ENCODE measurements at places on chromosomes 5 and 9.

- DNase-seq: peak; percentile 36
These were observed 20.6 kb downstream of the TPPP start for GRCh38 chr5:672329-673160.

DNA sequence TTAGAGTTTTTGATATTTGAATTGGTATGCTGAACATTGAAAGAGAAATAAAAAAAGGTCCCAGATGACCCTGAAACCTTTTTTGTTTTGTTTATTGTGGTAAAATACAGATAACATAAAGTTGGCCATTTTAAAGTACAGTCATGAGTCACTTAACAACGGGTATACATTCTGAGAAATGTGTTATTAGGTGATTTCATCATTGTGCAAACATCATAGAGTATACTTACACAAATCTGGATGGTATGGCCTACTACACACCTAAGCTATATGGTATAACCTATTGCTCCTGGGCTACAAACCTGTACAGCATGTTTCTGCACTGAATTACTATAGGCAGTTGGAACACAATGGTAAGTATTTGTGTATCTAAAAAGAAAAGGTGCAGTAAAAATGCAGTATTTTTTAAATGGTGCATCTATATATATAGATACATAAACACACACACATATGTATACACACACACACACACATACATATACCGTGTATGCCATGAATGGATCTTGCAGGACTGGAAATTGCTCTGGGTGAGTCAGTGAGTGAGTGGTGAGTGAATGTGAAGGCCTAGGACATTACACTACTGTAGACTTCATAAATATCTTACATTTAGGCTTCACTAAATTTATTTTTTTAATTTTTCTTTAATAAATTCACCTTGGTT, 31.0 kb downstream of the TTC1 start:
- DNase-seq: no peak

DNA sequence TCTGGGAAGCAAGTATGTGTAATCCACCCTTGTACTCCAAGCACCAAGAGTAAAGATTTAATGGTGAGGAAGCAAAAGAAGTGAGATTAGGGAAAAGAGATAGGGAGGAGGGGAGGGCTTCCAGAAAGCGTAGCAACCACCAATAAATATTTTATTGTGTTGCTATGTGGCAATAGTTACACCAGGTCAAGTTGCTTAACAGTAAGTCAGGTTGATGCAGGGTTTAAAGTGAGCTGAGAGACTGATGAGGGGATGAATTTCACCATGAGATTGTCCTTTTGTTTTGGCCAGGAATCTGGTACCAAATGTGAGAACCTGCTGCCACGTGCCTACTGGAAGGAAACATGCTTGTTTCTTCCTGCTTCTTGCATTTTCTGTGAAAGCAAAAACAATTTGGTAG, 62.7 kb downstream of the PCSK5 start:
- no peak for DNase-seq

GRCh38 chr5:112681481-112681908, 56.2 kb upstream of the APC start:
- no peak for DNase-seq

- DNase-seq: no peak
These were observed 5.4 kb upstream of the HMHB1 start for GRCh38 chr5:143806579-143806978.

DNA sequence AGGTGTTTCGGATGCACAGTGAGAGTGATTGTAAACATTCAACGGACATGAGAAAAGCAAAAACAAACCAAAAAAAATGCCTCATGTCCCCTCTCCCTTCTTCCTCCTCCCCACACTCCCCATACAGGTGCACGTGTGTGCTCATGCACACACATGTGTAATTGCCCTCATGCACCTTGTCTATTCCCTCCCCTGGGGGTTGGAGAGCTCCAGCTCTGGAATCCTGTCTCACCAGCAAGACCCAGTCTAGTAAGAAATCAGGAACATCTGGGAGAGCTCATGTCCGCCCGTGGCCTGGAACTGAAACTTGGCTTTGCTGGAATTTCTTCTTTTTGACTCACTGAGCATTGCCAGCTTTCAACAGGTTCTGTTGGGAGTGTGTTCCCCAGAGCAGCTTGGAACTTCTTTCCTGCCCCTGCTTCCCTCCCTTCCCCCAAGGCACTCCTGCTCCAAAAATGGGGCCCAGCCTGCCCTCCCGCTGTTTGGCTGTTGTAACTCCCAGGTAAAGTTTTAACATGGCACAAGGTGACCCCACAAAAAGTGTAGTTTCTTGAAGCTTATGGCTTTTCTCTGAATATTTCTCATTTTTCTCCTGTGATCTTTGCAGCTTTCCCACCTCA, 190.1 kb downstream of the NR3C1 start:
- DNase-seq: no peak

GRCh38 chr5:4372481-4372880, 767.6 kb upstream of the ADAMTS16 start:
- DNase-seq: no peak

DNA sequence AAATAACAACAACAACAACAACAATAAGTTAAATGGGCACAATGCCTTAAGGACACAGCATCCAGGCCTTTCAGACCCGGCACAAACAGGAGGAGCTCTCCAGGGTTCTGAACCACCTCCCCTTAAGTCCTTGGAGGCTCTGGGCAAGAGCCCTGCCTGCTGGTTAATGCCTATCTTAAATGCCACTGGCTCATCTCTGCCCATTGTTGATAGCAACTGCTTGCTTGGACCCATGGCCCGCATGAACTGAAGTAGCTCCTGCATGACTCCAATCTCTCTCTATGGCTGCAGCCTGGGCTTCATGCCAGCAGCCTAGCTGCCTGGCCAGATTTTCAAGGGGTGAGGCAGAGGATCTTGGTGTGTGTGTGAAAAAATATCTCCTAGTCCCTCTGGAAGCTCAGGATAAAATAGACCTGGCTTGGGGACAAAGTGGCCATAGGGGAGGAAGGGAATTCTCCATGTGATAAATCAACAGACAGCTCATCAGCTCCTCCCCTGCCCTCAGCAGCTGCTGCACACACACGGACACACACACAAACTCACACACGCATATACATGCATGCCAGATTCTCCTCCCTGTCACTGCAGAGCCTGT, 27.4 kb downstream of the FAM219A start:
- DNase-seq: no peak

DNA sequence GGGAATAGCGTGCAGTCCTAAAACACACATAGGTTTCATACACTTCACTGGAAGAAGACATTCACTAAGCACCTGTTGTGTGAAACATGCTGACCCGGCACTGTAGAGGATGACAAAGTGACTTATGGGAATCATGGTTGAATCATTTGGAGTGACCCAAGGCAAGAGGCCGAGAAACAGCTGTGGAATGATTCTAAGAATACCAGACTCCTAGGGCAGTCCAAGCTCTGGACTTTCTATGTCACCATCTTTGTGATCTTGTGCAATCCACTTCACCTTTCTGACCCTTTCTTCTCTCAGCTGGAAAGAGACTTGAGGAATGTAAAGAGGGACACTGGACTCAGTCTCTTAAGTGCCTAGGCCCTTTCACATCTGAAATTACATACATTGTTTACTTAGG, 13.1 kb downstream of the MSANTD3 start:
- DNase-seq: no peak

DNA sequence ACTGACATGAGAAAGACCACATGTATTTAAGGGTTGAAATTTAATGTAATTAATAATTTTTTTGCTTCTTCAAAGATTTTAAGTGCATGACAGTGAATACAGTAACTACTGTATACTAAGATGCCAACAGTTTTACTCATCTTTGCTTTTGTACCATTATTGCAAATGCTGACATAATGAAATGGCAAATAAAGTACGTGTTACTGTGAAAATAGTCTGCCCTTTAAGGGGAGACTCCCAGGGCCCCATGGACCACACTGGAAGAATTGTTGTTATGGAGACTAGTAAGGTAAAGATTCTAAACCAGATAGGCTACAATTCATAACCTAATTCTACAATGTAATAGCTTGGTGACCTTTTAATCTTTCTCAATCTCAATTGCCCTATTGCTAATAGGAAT, 84.7 kb downstream of the NR3C1 start:
- DNase-seq: no peak

DNA sequence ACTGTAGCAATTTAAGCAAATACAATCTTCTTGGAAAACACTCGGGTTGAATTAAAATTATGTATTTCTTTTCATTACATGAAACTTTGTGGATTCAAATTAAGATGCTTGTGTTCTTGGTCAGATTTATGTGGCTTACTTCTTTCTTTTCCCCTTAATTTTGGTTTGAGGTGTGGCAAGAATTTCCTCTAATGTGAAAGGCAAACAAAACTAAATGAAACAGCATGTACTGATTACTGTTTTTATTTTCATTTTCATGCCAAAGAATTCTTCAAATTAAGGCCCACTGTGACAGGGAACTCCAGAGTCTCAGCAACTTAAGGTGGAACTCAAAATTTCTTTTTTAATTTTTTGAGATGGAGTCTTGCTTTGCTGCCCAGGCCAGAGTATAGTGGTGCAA, at the start of gene OMD:
TSS of gene OMD (minus strand) at position 132 of the 400 bp plus-strand sequence. CDS start 6,913 bp downstream, outside the sequence.
- no peak for DNase-seq

DNA sequence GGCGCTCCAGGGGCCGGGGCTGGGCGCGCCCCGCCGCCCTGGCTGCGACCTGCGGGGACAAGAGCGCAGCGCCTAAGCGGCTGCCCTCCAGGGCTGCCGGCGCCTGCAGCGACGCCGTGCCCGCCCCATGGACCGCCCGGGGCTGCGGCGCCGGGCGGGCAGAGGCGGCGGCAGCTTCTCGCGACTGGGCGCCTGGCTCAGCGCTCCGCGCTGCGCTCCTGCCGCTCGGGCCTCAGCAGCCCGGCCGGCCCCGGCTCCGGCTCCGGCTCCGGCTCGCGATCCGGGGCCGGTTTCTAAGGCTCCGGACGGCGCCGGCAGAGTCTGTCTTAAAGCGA, at the start of gene PITX1:
TSS of gene PITX1 (minus strand) at position 328 of the 335 bp plus-strand sequence. CDS start 347 bp downstream, outside the sequence.
- DNase-seq: no peak

DNA sequence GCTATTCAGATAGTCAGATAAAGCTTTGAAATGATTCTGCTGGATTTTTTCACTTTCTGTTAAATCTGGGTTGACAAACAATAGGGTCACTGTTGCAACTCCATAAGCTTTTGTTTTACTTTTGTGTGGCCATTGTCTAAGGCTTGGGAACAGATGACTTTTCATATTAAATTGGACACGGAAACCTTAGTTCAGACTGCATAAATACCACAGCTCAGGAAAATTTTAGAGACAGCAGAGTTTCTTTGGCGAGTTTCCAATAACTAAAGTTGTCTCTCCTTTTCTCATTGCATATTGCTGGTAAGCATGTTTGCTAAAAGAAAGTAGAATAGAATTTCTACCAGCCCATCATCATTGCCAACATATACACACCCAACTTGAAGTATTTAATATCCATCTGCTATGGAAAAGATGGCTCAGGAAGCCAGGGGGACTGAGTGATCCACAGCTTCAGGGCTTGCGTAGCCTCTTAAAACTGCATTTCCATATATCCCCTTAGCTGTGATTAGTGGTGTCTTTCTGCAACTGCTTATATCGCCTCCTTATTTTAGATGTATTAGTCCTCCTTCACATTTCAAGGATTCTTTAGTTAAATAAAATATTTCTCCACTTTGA, 168.2 kb downstream of the ARHGAP26 start:
- DNase-seq: no peak
